NCI-H82 (cell line): ENCODE measurements at places on chromosomes 7 and 10.

DNA sequence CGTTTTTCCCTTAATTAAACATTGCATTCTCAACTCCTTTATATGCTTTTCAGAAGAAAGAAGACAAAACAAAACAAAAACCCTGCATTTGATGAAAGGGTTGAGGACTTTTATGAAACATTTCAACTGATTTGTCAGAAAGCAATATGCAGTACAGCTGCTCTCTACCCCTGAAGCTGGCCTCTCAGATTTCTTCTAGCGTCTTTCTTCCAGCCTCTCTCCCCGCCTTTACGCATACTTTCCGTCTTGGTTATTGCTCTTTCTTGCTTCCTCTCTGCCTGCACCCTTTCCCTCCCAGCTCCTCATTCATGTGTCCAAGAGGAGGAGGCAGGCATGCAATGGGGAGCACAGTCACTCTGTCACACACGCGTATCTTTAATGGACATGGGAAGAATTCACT, 91.0 kb upstream of the COL1A2 start:
- DNase-seq, result no peak

- no peak for DNase-seq
These were observed 24.1 kb downstream of the GRIFIN start for GRCh38 chr7:2452074-2452507.

GRCh38 chr7:67625257-67625737, 628.7 kb downstream of the TYW1 start:
- DNase-seq, result peak; percentile 95

DNA sequence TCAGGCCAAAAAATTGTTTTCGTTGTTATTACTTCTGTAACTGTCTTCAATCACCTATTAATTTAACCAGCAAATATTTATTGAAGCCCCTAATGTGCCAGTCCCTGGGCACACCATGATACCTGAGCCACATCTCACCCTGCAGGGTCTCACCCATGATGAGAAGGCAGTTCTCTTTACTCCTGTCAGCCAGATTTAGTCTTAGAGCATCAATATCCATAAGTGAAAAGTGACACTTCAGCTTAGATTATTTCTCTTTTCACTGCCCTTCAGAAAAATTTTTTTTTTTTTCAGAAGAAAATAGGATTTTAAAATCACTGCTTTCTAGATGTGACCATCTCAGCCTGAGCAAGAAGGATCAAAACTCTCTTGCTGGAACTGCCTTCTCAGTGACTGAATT, 258.6 kb upstream of the NFE2L3 start:
- DNase-seq, result no peak

DNA sequence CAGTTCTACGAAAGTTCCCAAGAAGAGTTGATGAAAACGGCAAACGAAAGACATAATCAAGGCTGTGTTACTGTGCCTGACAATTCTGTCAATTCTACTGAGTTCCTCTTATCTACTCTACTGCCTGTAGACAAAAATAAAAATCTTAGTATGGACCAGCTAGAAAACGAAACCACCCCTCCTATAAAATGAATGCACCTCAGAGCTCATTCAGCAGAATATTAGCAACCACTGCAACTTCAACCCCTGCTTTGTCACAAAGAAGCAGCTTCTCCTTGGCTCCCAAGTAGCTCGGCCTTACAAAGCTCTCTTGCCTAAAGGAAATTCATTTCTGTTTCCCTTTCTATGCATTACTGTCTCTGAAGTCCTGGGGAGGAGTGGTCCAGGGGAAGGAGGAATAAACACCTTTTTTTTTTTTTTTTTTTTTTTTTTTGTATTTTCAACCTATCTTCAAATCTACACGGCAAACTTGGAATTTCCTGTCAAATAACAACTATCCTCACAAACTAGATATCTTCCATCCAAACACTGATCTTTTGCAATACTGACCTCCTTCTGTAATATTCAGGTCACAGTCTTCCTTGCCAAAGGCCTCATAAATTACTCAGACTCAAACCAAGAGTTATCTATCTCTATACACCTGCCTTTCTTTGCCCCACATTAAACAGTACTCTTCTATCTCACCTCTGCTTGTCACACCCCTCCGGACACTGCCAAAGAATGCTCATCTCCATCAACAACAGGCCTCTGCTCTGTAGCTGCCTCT, 74.3 kb downstream of the GLI3 start:
- no peak for DNase-seq

DNA sequence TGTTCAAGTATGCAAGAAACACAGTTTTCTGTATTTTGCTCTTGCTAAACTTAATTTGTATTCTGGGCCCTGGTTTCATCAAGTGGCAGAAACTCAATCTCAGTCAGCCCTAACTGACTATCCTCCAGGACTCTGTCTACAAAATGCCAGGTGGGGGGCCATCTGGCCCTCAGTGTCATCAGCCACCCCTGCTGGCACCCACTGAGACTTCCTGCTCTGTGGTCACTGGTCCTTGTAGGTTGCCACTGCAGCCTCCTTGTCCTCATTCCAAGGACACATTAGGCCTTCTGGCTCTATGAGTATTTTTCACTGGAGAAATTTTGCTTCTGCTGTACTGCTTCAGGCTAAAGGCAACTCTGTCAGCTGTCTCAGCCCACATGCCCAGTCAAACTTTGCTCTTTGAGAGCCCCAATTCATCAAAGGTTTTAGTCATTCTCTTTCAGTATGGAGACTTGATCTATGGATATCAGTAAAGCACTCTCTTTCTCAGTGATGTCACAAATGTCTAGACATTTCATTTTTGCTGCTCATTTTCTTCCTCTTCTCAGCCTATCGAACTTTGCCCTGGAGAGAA, 163.6 kb downstream of the KCND2 start:
- peak; percentile 32 for DNase-seq

DNA sequence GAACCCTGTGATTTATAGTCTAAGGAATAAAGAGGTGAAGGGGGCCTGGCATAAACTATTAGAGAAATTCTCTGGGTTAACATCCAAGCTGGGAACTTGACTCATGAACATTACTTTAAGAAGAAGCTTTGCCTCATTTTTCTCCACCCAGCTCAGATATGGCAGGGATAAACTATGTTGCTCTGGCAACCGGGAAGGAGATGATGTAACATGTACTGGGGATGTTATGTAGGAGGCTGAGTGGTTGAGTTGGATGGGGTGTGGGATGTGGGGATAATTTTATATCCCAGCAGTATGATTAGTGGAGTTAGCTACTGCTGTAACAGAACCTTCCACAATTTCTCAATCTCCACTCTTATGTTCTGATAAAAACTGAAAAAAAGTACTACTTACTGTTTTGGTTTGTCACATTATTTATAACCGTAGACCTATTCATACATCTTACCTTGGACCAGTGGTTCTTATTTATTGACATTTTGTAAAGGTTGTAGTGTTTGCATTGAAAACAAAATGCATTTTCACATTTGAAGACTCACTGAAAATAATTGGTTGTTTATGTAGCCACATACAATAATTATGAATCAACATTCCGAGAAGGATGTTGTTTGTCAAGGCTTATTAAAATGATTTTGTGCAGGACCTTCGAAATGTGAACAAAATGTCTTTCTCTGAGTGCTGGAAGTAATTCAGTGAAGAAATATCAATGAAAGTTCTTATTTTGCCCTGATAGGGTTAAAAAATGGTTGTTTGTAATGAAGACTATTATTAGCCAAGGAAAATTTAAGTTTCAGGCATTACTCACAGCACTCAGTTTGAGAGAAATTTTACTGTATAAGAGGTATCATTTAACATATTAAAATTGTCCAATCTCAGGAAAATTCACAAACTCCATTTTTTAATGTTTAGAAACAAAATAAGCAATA, 1.3 kb downstream of the OR2F2 start:
- DNase-seq, result no peak
